ENCODE measurements at places on chromosomes 1 and 21.

DNA sequence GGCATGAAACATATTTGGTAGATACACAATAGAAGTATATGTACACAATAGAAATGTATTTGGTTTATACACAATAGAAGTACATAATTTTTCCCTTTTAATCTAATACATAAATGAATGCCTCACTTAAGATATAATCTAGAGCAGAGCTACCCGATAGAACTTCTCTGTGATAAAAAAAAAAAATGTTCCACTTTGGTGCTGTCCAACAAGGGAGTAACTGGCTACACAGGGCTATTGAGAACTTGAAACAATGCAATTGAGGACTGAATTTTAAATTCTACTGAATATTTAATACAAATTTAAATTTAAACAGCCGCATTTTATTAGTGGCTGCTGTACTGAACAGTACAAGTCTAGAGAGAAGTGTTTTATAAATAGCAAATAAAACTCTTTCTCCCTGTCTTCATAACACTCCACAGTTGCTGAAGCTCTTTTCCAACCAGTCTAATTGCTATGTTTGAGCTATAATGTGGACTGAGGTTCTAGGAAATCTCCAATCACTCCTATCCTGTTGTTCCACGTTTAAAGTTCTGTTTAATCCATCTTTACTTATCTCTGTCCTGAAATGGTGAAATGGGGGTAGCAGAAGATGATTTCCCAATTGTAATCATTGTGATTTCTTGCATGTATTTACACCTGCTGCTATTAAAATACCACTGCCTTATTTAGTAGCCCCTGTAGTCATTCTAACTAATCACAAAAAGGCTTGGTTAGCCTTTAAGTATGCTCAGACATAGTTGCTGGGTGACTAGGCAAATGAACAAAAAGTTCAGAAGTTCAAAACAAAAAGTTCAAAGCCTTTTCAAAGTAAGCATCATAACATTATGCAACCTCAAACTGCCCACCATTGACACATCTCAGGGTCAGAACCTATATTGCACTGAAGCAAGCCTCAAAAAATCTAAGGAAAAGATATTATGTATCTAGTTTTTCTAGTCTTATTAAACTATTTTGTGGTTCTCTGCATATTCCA, 192.3 kb upstream of the C1orf87 start:
- no peak for DNase-seq

DNA sequence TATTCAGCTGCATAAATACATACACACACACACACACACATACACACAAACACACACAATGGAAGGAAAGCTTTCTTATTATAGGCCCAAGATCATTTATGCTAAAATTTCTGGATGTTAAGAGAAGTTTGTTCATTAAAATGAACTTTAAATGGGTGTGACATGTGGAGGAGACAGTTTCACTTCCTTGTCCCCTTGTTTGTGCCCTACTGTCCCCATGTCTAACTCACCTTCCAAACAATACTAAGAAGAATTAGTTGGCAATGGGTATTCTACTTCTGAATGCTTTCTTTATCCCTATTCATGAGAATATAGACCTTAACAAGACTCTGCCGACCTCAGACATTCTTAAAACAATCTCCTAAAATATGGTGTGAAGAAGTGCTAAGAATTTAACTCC, 63.5 kb upstream of the NRIP1 start:
- DNase-seq: no peak

- peak; percentile 72 for DNase-seq
Measured at GRCh38 chr1:158095737-158096335, 84.9 kb upstream of the CD1D start.

- DNase-seq: no peak
Measured at GRCh38 chr1:31645274-31645568, 545 bp upstream of the PEF1 start.

GRCh38 chr1:243902100-243902499, 52.1 kb upstream of the AKT3 start:
- no peak for DNase-seq

DNA sequence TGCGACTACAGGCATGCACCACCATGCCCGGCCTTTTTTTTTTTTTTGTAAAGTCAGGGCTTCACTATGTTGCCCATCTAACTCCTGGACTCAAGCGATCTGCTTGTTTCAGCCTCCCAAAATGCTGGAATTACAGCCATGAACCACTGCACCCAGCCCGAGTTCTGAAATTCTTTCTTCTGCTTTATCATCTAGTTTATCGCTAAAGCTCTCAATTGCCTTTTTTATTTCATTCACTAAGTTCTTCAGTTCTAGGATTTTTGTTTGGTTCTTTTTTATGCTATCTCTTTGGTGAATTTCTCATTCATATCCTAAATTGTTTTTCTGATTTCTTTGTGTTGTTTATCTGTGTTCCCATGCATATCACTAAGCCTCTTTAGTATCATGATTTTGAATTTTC, 27.0 kb downstream of the KIAA0319L start:
- no peak for DNase-seq

DNA sequence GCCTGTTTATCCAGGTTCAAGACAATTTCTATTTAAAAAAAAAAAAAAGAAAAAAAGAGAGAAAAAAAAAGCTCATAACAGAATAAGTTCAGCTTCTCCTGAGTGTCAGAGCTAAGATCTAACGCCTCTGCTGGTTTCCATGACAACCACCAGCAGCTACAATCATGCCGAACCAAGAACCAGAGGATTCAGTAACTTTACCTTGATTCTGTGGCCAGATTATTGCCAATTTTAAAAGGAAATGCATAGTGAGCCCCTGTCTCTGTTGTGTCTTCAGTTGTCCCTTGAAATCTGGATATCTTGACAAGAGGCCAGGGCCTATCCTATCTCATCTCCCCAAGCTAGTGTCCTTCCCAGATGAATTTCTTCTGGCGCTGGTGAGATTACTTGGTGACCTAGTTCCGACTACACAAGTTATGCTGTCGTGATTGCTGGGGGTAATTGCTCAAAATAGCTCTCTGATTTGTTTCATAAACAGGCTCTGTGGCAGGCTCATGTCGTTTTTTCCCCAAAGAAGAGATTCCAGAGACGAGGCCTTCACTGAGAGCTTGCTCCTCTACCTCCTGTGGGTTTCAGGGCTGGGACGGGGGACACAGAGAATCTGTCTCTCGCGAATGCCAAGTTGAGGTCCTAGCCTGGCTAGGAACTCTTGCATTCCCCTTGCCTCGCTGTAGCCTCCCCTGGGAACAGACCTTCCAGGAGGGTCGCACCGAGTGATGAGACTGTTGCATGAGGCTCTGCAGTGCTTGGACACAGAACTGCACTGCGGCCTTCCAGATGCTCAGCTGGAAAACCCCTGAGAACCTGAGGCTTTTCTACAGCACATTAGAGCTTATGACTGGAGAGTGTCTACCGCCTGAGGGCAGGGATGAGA, 32.4 kb upstream of the SCCPDH start:
- DNase-seq: no peak

DNA sequence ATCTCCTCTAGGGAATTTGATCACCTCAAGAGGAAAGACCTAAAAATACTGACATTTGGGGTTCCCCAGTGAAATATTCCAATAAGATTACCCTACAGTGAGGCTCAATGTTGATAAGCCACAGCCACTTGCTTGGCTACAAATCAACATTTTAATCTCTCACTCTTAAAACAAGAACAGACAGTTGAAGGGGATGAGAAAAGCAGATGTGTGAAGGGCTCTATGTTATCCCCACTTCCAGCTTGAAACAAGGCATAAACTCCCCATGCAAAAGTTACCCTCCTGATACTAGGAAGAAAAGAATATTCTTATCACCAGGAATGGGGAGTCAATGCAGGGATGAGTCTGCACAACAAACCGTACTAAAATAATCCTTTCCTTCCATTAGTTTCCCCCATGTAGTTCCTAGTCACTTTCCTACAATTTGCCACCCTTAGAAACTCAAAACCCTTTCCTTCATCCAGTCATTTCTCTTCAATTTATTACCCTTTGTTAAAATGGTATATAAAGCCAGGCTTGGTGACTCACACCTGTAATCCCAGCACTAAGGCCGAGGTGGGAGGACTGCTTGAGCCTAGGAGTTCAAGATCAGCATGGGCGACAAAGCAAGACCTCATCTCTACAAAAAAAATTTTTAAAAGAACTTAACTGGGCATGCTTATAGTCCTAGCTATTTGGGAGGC, 29.5 kb downstream of the LPGAT1 start:
- DNase-seq: no peak

DNA sequence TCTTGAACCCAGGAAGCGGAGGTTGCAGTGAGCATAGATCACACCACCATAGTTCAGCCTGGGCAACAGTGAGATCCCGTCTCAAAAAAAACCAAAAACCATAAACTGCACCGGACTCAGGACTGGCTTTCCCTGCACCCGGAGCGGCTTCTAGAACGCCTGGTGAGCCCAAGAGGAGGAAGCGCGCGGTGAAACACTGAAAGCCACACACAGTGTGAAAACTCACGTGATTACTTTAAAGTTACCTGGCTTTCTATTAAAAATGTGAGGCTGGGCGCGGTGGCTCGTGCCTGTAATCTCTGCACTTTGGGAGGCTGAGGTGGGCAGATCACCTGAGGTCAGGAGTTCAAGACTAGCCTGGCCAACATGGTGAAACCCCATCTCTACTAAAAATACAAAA, 7.0 kb upstream of the TRAPPC10 start:
- no peak for DNase-seq

- DNase-seq: peak; percentile 2
Measured at GRCh38 chr1:116769561-116769977, 15.3 kb downstream of the CD2 start.

- DNase-seq: no peak
Measured at GRCh38 chr1:89608319-89608983, 24.5 kb upstream of the LRRC8C start.

- no peak for DNase-seq
Measured at GRCh38 chr21:41977034-41977950, 23.5 kb upstream of the C2CD2 start.

DNA sequence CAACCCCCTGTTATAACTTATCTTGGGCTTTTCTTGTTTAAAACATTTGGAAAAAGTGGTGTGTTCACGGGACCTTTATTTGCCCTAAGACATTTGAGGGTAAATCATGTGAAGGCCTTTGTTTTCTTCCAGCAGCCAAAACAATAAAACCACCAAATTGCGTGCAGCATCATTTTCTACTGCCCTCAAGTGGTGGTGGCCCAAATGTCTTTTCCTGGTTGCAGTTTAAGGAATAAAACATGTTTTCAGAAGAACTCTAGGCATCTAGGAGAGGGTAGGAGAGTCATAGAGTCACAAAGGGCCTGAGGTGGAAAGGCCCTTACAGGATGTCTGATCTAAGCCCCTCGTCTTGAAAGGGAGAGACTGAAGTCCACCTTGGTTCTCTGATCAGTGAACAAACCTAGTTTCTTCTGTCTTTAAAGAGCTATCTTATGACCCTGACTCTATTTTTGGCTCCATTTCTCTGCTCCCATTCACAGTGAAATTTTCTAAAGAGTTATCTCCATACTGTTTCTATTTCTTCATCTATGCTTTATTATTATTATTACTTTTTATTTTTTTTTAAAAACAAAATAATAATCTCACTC, 16.0 kb upstream of the EPS15 start:
- peak; percentile 68 for DNase-seq

DNA sequence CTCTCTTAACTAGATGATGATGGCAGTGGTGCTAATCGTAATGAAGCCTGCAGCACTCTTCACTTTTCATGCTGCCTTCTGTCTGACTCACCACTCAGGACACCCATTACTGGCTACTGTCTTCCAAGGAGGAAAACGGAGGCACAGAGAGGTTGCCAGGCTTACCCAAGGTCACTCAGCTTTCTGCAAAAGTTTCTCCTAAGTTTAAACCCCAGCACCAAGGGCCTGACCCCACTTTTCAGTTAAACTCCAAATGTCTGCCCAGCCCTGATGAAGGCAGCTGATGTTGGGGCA, 78.1 kb upstream of the RUNX3 start:
- DNase-seq: no peak

- no peak for DNase-seq
Measured at GRCh38 chr1:84366786-84367185, 31.5 kb upstream of the DNASE2B start.

DNA sequence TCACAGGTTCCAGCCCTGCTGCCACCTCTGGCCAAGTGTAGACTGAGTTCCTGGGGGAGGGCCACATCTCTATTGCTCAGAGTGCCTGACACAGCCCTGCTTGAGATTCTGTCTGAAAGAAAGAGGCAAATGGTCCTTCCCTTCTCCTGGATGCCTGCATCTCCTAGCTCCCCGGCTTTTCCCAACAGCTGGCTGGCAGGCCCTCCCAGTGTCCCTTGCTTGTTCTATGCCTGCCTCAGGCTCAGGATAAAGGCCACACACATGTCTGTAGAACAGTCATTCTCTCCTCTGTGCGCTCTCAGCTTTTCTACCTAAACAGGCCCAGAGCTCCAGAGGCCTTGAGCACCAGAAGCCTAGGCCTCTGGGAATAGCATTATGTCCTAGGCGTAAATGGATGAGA, 343.4 kb upstream of the USP24 start:
- no peak for DNase-seq

- peak; percentile 42 for DNase-seq
Measured at GRCh38 chr1:67683766-67684525, 1.1 kb upstream of the GADD45A start.

- no peak for DNase-seq
Measured at GRCh38 chr21:34203851-34204420, 130.6 kb downstream of the MRPS6 start.

- DNase-seq: no peak
Measured at GRCh38 chr1:41658431-41659158, 174.1 kb upstream of the EDN2 start.

DNA sequence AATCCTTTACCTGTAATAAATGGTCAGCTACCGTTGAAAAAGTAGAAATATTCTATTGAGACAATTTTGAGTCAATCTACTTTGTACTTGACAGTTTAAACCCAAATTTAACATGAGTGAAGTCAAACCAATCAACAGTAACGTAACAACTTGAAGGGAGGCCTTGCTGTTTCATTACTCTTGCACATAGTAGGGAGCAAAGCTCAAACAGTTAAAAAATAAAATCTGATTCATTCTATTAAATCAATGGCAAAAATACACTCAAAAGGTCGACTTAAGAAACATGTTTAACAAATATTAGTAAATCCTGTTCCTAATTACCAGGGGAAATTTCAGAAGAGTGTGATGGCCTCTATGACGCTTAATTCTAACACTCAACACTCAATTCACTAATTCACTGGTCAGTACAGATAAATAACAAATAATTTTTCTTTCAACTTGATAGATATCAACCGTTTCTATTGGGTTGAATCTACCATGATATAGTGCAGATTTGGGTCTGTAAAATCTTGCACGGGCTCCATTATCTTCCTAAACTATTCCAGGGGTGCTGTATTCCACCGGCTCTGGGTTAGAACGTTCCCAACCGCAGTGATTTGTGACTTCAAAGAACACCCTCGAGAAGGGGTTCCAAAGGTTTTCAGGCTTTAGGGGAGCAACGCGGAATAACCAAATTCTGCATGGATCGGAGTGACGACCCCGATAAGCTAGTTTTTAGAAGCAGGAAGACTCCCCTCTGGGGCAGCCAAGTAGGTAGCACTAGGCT, 1.4 kb downstream of the TARBP1 start:
- no peak for DNase-seq

- no peak for DNase-seq
Measured at GRCh38 chr1:53693773-53694717, 44.9 kb downstream of the GLIS1 start.

DNA sequence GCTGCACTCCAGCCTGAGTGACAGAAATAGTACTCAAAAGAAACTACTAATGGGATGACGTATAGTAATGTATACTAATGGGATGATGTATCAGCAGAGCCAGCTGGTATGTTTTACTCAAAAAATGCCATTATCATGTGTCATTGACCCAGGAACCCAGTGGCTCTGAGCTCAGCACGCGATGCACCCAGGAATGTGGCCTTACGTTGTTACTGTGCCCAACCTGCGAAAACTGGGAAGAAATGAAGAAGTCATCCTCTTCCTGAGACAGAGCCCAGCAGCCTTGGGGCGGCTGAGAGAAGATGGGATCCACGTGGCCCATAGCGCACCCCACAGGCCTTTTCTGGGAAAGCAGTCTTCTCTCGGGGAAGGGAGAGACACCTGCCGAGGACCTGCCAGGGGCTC, 8.8 kb downstream of the UBE2J2 start:
- DNase-seq: no peak

Data from NAMALWA (cell line).